Endothelial cell (in vitro differentiated cells): ENCODE measurements at places on chromosomes 16 and 17.

DNA sequence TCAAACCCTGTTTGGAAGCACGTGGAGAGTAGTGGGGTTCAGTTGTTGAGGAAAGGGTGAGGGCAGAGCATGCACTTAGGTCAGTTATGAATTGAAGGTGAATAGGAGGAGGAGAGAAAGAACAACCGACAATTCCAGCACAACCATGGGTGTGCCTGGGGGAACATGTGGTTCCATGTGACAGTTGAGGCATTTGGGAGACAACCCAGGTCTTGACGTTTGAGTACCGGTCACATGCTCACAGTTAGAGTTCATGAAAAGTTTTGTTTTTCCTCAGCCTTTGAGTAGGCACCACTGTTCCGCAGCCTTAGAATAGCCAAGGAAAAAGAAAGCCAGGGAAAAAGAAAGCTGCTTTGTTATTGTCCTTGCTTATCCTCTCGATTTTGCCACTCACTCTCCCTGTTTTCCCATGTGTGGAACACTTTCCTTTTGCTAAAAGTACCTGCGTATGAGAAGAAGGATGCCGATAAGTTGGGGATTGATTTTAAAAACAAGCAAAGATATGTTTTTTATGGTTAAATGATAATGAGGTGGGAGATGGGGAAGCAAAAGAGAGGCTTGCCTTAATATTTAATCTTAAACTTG lies 25.6 kb upstream of the ABCC11 start:
- DNase-seq, result no peak

GRCh38 chr16:79659344-79659743 lies 58.8 kb upstream of the MAF start:
- no peak for DNase-seq

DNA sequence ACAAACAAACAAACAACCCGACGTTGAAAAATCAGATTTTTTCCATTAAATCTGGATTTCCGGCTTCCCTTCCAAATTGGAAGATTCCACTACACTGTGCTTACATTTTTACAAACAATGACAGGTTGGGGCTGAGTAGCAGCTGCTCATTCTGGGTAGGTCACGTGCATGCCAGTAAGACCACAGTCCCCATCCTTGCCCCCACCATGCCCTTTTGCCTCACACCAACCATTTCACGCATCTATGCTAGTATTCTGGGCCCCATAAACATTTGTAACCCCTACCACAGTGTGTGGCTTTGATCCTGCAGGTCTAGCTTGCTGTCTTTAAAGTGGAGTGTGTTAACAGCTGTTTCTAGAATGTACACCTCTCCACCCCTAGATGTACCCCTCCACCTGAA lies 366.1 kb downstream of the XYLT1 start:
- DNase-seq, result no peak

DNA sequence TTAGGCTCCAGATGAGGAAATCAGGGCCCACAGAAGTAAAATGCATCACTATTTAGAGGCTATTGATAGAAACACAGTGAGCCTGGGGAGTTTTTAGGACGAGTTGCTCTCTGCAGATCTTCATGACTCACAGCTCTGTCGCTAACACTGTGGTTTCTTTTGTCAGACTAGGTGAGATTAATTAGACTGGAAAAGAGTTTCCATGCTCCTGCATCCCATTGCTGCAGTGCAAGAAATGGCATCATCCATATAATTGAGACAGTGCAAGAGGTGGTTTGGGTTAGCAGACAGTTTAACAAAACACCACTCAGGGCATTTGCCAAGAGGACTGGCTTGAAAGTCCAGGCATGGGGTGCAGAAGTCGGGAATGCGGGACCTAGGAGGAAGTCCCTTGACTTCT lies 198.8 kb upstream of the CACNG5 start:
- DNase-seq, result no peak

DNA sequence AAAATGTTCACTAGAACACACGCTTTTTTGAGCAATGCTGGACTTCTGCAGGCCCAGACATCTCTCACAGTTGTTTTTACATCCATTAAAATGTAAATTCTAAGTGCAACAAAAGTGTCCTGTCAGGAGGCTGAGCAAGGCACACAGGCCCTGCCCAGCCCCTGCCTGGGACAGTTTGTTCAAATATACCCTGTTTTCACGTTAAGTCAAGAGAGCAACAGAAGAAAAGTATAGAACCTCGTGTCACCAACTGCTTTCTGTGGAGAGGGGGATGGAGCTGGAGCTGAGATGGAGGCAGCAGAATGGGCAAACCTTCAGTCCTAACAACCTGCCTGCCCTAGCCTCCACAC lies 4.3 kb upstream of the HOXB2 start:
- no peak for DNase-seq

DNA sequence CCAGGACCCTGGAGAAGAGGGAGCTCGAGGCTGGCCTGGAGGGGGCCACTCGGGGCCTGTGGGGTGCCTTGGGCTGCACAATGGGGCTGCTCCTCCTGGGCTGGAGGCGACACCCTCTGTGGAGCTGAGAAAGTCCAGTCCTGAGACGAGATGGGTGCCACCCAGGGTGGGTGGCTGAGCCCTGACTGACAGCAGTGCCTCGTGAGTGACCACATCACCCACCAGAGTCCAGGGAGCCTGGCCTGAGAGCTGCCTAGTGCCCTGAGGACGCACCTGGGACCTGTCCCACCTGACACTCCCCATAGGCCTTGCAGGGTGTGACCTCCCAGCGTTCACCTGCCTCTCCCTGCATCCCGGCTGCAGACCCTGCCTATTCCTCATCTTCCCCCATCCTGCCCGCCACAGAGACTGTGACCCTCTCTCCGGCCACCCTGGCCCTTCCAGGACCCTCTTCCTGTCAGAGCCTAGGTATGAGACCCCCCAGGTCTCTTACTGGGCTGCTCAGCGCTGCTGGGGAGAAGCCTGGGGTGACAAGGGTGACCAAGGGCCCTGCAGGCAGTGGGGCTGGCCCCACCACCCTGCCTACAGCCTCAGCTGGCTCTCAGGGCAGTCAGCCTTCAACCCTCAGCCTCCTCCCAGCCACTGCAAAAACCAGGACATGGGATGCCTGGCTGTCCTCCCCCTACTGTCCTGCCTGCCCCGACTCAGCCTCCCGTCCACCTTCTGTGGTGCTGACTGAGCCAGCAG lies 41.2 kb downstream of the TNFRSF13B start:
- DNase-seq, result no peak

DNA sequence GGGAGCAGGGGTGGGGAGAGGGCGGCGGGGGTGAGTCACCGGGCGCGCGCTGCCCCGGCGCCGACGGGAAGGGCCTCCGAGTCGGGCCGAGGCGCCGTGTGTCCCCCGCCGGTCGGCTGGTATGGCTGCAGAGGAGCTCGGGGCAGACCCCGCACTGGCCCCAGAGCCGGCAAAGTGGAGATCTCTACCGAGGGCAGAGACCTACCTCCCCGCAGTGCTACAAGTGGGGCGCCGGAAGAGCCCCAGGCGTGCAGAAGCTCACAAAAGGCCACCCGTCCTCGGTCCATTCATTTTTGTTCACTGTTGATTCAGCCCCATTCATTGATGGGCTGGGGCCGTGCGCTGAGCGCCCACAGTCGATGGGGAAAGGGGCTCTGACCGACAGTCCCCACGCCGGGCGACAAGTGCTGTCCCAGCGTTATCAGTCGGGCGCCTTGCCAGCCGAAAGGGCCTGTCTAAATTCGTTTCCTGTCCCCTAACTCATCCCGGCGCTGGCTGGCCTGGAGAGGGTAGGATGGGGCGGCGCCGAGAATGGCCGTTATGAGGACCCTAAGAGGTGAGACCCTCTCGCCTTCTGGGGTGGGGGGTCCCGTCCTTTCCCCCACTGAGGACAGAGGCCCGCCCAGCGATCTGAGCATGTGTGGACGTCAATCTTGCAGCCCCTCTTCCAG lies 709 bp upstream of the ENO3 start:
- peak; percentile 19 for DNase-seq

DNA sequence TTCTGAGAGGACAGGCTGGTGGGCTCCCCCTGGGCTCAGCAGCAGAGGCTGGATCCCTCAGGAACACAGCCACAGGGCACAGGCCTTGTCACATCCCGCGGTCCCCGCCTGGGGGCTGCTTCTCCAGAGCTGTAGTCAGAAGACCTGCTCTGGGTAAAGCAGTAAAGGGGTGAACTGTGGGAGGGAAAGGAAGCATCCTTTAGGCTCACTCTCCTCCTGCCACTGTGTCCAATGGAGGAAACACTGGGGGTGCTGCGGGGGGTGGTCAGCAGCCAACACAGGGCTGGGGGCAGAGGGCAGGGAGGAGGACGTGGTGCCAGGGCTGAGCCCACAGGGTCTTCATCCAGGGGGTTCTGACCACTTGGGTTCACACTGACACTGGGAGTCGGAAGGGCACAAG lies 5.0 kb upstream of the SLC38A8 start:
- DNase-seq, result no peak

GRCh38 chr16:69796285-69797118 lies 34.4 kb downstream of the WWP2 start:
- DNase-seq, result peak; percentile 41

- no peak for DNase-seq
Observed at GRCh38 chr16:4678596-4678995, 14.8 kb upstream of the NUDT16L1 start.

GRCh38 chr16:23520500-23520899 lies 10.2 kb upstream of the GGA2 start:
- DNase-seq, result no peak

DNA sequence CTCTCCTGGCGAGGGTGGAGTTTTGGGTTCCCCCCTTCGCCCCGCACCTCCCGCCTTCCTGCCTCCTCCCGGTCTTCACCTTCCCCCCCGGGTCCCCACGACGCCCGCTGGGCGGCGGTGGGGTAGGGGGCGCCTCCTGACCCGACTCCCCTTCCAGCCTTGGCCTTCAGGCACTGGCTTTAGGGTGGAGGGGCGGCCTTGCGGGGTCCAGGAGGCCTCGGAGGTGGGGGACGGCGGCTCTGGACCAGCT lies 2.4 kb downstream of the SLC16A3 start:
- DNase-seq, result no peak

DNA sequence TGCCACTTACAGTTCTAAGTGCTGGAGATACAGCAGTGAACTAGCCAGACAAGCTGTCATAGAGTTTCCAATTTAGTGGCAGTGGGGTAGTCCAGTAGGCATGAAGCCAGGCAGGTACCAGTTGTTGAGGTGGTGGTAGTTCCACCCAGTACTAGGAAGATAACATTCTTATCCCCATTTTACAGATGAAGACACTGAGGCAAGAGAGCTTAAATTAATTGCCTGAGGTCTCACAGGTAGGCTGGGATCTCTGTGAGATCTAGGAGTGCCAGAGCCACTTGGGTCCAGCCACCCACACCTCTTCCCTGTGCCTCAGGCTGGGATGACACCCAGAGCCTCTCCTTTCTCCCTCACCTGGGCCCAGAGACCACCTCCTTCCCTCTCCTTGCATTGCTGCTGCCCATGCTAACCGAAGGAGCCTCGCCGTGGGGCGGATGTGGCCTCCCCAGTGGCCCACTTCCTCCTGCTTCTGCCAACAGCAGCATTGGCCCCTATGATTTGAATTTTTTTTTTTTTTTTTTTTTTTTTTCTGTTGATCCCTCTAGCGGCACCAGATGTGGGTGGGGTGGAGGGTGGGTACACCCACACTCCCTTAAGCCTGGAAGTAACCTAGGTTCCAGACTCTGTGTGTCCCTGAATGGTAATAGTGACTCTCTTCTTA lies 114.0 kb downstream of the PRKCB start:
- DNase-seq, result no peak

GRCh38 chr17:35695613-35696012 lies 35.8 kb upstream of the RASL10B start:
- DNase-seq, result no peak

GRCh38 chr17:45756266-45756991 lies 27.7 kb upstream of the CRHR1 start:
- no peak for DNase-seq

GRCh38 chr17:78236362-78237127 lies 5.1 kb downstream of the TMEM235 start:
- DNase-seq, result no peak

DNA sequence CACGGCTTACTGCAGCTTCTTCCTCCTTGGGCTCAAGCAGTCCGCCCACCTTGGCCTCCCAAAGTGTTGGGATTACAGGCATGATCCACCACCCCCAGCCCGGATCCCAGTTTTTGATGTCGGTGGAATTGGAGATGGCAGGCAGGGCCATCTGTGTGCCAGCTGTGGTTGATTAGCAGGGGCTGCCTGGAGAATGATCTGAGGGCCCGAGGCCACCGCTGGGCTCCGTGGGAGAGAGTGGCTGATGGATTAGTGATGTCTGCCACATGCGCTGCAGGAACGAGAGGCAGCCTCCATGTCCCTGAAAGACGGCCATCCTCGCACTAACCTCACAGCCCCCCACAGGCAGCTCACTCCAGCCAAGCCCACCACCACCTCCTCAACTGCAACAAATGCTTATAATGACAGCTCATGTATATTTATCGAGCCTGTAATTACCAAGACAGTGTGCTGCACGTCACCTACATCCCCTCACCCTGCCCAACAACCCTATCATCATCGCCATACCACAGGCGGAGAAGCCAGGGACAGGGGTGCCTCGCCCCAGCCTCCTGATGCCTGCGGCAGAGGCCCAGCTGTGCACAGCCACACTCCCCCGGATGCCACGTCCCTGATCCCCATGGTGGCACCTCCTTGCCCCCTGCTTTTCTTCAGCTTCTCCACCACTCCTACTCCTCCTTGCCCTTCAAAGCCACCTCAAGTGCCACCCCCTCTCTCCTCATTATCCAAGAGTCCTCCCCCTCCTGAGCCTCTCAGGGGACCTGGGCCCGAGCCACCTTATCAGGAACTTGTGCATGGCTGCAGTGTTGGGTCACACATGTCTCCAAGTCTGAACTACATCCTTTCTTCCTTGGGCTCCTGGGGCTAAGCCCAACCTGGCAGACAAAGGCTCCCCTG lies 33.2 kb downstream of the ACTG1 start:
- DNase-seq, result no peak

GRCh38 chr16:67697422-67698185 lies 21.5 kb downstream of the GFOD2 start:
- no peak for DNase-seq

- no peak for DNase-seq
Observed at GRCh38 chr17:75341784-75342486, 52.7 kb upstream of the SLC25A19 start.

GRCh38 chr17:78922816-78923498 lies 2.2 kb downstream of the TIMP2 start:
- DNase-seq, result no peak

GRCh38 chr17:42989141-42989540 lies 8.8 kb downstream of the RUNDC1 start:
- DNase-seq, result no peak

DNA sequence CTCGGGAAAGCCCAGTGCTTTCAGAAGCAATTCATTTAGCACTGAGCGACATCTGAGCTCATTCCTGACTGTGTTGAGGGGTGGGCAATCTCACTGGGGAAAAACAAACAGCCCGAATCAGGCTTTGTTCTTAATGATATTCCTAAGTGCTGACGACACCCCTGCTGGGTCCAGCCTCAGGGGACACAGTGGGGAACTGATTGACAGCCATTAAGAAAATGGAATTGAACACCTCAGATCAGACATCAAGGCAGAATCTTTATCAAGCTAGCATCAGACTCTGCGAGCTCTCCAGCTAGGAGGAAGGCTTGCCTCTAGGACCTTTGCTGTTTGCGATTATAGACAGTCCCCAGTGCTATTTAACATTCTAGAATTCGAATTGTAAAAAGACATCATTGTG lies 22.5 kb upstream of the LYRM9 start:
- DNase-seq, result no peak
